ENCODE measurements at places on chromosomes 2 and 18.

DNA sequence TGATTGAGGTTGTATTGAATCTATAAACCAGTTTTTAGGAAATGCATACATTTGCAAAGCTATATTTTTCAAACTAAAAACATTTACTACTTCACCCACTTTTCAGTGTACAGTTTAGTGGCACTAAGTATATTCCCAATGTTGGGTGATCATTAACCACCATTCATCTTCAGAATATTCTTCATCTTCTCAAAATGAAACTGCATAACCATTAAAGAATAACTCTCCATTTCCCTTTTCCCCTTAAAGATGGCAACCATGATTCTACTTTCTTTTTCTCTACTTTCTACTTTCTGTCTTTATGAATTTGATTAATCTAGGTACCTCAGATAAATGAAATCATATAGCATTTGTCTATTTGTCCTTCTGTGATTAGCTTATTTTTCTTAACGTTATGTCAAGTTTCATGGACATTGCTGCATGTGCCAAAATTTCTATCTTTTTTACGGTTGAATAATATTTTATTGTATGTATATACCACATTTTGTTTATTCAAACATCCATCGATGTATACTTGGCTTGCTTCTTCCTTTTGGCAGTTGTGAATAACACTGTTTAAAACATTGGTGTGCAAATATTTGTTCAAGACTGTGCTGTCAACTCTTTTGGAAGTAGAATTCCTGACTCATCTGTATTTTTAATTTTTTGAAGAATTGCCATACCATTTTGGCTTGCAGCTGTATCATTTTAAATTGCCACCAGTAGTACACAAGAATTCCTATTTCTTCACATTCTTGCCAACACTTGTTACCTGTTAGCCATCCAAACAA is 104.9 kb downstream of the RPRM start:
- no peak for DNase-seq

DNA sequence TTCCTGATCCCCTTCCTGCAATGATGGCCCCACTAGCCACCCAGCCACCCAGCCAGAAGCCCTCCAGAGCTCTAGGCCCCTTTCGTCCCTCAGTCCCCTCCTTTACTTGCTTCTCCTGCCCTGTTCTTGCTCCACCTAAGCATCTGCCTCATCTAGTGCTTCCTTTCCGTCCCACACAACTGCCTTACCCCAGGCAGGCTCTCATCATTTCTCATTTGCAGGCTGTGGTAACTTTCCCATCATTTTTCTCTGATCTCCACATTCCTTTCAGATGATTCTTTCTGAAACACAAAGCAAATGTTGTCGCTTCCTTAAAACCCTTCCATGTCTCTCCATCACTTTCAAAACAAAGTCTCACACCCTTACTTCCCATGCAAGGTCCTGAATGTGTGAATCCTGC is 459.8 kb downstream of the METTL4 start:
- no peak for DNase-seq

- no peak for DNase-seq
These were observed 99.1 kb downstream of the SH3BP4 start for GRCh38 chr2:235050980-235051351.

DNA sequence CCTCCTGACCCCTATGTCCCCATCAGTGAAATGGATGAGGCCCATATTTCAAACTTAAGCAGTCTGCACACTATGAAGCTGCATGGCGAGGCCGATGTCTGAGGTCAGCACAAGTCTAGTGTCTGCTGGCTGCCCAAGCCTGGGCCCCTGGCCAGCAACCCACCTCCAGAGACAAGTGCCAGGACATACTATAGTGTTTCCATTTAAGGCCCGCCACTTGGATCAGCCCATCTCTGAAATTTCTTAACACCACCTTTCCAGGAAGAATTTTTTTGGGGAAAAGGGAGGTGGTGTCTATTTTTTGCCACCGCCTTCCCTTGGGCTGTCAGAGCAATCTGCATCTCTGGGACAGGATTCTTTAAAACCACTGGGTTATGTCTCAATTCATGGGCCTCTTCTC is 1.8 kb downstream of the ACVR1 start:
- no peak for DNase-seq

DNA sequence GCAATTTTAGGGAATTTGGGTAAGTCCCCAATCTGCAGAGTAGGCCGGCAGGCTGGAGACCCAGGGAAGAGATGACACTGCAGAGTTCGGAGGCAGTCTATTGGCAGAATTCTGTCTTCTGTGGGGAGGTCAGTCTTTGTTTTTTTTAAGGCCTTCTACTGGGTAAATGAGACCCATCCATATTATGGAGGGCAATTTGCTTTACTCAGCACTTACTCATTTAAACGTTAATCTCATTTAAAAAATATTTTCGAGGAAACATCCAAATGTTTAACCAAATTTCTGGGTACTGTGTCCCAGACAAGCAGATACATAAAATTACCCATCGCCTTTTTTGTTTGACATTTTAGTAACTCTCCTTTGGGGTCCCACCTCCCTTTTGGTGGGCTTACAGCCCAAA is 139.5 kb downstream of the IRS1 start:
- DNase-seq, result no peak

GRCh38 chr18:57891707-57892391 is 88.7 kb upstream of the ATP8B1 start:
- no peak for DNase-seq

DNA sequence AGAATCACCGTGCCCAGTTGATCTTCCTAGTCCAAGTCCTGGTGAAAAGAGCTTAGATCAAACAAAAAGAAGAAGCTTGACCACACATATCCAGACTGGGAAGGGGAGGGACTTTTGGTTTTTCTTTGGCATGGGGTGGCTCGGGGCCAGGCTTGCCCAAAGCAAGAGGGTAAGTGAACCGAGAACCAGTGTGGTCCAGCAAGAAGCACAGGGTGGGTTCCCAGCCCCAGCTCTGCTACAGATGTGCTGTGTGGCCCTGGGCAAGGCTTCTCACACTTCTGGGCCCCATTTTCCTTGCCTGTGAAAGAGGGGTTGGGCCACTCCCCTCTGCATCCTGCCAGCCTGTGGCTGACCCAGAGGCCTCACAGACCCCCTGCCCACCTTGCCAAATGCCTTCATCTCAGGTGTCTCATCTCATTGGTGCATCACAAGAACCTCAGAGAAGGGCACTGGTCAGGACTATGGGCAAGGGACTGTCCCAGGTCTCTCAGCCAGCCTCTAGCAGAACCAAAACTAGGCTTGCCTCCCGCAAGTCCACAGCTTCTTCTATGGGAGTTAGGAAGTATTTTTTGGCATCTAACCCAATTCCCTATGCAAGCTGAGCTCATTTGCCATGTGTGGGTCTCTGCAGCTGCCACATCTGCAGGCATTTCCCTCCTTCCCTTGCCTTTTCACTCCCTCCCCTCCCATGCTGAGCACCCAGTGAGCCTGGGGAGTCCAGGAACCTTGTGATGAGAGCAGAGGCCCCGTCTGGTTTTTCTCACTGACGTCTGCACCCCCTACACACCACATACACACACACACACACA is 6.9 kb downstream of the ATP6V1B1 start:
- DNase-seq, result no peak
